ENCODE measurements at places on chromosomes 2 and 18.

DNA sequence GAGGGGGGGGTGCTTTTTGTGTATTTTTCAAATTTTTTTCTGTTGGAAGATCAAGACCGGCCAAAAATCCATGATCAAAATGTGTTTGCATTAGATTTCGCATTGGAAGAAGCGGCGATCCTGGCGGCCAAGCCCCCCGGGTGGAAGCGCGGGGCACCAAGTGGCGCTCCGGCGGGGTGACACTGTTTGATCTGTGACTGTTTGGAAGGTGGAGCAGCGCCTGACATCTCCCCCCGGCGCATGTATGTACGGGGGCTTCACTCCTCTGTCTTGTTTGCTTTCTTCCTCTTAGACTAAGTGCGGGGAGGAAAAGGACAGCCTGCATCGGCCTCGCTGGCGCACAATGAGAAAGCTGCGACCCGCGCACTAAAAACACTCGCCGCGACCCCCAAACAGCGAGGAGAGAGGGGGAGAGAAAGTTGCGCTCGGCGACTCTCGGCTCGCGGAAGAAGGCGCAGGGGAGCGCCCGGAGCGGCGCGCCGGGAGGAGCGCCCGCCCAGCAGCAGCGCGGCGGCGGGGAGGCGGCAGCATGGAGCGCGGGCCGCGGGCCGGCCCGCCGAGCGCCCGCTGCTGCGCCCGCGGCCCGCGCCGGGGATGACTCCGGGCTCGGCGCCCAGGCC lies 515 bp downstream of the TSHZ1 start:
- DNase-seq: no peak

DNA sequence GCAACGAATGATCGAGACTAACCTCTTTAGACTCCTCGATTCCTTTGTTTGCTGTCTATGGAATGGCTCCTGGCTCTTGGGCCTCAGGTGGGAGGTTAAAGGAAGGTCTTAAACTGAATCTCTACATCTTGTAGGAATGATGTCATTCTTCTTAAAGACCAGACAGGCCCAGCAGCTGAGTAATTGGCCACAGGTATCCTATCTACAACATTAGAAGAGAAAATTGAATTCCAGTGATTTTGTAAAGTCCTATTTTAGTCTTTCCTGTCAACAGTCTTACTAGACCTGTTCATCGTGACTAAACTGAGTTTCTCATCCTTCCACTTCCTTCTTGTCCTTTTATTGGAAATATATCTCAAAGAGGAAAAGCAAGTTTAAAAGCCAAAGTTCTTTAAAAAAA lies 274.8 kb downstream of the ALPK2 start:
- no peak for DNase-seq

- no peak for DNase-seq
Observed at GRCh38 chr2:101231937-101232730, 20.6 kb upstream of the CNOT11 start.

DNA sequence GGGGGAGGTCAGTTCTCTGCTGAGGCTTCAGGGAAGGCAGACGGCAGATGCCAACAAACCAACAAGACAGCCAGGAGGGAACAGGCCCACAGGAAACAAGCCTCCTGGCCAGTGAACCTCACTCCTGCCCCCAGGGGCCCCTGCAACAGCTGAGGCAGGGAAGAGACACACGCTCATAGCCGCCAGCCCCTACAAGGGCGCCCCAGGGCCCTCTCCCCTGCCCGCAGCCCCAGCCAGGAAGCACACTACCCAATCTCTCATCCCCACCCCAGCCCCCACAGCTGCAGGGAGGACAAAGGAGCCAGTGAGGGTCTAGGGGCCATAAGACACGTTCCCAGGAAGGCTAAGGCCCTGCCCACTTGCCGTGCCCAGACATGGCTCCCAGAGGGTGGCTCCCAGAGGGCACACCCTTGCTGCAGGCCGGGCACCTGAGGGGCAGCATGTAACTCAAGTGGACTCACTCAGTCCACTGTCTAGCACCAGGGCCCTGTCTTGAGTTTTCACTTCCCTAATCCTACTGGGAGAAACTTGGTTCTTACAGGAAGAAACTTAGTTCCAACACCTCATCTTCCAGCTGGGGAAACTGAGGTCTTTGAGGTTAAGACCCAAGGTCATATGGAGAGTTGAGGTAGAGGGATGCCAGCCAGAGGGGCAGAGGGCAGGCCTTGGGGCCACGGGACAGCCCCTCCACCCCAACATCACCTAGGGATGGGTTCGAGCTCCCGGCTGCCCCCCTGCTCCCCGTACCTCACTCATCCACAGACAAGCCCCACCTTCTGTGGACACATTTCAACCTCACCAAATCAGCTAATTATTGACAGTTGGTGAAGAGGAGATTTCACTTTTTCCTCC lies 37.3 kb downstream of the EMX1 start:
- no peak for DNase-seq
